Activated naive CD4-positive, alpha-beta T cell treated with anti-CD3 and anti-CD28 coated beads for 36 hours (primary cell): ENCODE measurements at places on chromosomes 1 and 21. TPM values are rescaled to one million over a fixed set of nuclear protein-coding genes. Genes with fewer than 3 reads are reported as not detected.

OR6K3 gene
- total RNA-seq, result not detected

ADORA1 gene
- total RNA-seq, result not detected

PTPRF gene
- 1.0 TPM for total RNA-seq

CASZ1 gene
- 2.0 TPM for total RNA-seq

PLPPR4 gene
- total RNA-seq, result not detected

ANKRD45 gene
- not detected for total RNA-seq

ATXN7L2 gene
- 15.2 TPM for total RNA-seq

GSTM1 gene
- not detected for total RNA-seq

KIAA1614 gene
- not detected for total RNA-seq

SEC16B gene
- total RNA-seq, result not detected

SLC19A1 gene
- 32.2 TPM for total RNA-seq

SYDE2 gene
- 4.4 TPM for total RNA-seq

ADAMTS5 gene
- total RNA-seq, result not detected

FMO5 gene
- total RNA-seq, result 0.14 TPM

LENEP gene
- 0.99 TPM for total RNA-seq

ESPN gene
- 0.50 TPM for total RNA-seq

RIMKLA gene
- 1.2 TPM for total RNA-seq

OR2AK2 gene
- not detected for total RNA-seq

MYBPHL gene
- total RNA-seq, result not detected

YRDC gene
- 31.7 TPM for total RNA-seq

SRSF11 gene
- total RNA-seq, result 173 TPM
